ENCODE measurements at places on chromosomes 16 and 17. TPM values are rescaled to one million over a fixed set of nuclear protein-coding genes. Genes with fewer than 3 reads are reported as not detected.

DNA sequence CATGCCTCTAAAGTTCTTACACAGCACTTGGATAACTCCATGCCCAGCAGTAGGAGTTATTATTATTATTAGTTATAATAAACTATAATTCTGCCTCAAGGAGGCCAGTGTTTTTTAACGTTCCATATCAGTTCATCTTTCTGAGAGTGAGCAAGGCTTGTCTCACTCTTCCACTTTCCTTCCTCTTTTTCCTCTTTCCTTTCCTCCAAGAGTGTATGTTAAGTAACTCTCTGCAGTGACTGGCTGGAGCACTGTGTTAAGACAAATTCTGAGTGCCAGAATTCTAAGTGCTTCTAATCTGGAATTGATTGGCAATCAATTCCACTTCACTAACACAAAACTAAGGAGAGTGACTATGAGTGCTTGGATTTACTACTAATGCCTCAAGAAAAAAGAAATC, 16.4 kb downstream of the CLEC19A start:
- DNase-seq = no peak

DNA sequence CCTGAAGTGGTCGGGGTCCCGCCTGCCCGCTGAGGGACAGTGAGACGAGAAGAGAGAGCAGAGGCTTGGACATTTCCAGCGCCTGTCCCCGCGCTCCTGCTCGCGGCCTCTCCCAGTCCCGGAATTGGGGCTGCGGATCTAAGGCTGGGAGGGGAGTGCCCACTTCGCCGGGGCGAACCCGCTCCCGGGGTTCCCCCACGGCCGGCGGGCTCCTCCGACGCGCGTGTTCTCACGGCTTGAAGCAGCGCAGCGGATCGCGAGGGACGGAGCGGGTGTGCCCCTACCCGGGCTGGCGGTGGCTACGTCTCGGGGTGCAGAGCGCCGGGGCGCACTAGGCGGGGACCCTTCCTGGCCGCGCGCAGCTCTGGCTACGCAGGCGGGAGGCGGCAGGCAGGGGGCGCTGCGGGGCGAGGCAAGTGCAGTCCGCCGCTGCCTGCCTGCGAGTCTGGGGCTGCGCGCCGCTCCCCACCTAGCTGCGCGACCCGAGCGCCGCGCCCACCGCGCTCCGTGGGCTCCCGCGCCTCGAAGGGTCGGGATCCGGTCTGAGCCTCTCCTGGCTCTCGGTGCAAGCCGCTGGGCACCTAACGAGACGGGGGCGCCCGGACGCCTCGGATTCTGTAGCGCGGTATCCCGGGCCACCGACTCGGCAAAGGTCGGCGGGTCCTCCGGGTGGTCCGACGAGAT, 1.2 kb downstream of the NGFR start:
- DNase-seq = peak; percentile 73

- no peak for DNase-seq
Measured at GRCh38 chr17:77527409-77527808, 386.6 kb downstream of the SEC14L1 start.

- DNase-seq = no peak
Measured at GRCh38 chr17:48915459-48916282, 7.5 kb downstream of the UBE2Z start.

DNA sequence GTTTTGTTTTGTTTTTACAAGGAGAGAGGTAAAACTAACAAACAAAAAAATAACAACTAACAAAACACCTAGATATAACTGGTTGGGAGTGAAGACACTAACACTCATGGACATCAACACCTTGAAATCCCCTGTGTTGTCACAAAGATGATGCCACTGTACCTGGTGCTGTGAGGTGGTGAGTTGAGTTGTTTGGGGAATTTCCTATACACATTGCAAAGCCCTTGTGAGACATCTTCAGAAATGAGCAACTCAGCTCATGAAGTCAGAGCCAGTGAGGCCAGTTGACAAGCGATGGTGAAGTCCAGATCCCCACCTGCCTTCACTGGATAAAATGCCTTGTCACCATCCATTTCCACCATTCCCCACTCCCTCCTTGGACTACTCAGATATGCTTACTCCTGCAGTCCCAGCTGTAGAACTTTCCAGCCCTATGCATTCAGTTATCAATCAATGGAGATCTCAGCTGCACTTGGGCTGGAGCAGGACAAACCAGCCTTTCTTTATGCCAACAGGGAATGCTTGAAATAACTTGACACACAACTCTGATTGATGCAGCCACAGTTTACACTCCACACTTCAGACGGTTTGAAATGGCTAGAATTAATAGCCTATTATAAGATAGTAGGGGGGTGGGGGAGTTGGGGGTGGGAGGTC, 22.2 kb downstream of the ANKFN1 start:
- no peak for DNase-seq

DNA sequence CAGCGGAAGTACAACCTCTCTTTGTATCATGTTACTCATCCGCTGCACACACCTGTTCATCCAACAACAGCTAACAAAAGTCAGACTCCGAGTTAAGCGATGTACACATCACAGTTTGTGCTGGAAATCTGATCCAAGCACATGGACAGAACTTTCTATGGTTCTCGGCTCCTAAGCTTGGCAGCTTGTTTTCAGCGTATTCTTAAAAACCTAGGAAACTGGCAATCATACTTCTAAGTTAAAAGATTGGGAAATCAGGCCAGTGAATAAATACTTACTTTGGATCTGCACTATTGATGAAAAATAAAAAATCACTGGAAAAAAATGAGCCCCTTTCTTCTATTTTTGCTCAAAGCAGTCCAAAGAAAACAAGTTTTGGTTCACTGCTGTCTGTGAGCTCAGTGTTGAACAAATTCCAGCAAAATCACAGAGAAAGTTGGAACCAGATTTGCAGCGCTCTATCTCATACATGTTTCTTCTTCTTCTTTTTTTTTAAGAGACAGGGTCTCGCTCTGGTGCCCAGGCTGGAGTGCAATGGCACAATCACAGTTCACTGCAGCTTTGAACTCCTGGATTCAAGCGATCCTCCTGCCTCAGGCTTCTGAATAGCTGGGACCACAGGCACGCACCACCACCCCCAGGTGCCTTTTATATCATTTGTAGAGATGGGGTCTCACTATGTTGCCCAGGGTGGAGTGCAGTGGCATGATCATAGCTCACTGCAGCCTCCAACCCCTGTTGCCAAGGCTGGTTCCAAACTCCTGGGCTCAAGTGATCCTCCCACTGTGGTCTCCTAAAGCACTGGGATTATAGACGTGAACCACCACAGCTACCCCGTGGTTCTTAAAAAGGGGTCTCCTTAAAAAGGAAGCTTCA, 71.6 kb upstream of the CREBBP start:
- no peak for DNase-seq

DNA sequence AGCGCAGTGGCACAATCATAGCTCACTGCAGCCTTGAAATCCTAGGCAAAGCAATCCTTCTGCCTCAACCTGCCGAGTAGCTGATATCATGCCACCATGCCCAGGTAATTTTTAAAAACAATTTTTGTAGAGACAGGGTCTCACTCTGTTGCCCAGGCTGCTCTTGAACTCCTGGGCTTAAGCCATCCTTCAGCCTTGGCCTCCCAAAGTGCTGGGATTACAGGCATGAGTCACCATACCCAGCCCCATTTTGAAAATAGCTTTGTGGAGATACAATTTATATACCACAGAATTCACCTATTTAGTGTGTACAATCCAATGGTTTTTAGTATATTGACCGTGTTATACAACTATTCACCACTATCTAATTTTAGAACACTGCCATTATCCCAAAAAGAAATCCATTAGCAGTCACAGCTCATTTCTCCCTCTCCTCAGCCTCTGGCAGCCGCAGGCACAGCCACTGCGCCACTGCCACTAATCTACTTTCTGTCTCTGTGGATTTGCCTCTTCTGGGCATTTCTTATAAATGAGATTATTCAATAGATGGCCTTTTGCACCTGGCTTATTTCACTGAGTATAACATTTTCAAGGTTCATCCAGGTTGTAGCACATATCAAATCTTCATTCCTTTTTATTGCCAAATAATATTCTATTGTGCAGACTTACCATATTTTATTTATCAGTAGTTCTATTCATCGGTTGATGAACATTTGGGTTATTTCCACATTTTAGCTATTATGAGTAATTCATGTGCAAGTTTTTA, 6.5 kb downstream of the RNF157 start:
- DNase-seq = no peak

- DNase-seq = no peak
Measured at GRCh38 chr17:2971851-2972250, 91.6 kb downstream of the OR1D5 start.

GRCh38 chr17:34356194-34356593, at the start of gene CCL13:
TSS of gene CCL13 (plus strand) at chr17:34356480. CDS start at chr17:34356527, 47 bp downstream.
- no peak for DNase-seq

DNA sequence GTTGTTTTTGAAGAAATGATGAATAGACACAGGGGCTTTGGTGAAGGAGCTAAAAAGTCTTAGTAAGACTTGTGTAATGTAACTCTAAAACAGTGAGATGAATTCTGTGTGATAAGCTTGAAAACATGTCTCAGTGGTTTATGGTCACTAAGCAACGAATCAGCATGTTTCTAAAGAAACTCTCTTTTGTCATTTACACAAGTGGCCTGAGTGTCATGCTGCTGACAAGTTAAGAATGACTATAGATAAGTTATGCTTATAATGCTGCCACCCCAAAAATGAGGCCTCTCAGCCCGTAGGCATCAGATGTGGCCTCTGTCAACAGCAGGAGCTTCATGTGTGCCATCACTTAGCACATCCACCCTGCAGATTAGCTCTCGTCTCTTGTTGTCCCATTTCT, 8.7 kb downstream of the COX10 start:
- DNase-seq = peak; percentile 17

Gene PRSS21
- not detected for total RNA-seq

Gene FUS
- 151 TPM for total RNA-seq

Gene SDR42E2
- not detected for total RNA-seq

Gene CCNF
- total RNA-seq = 1.0 TPM

Gene KRT33B
- not detected for total RNA-seq

Gene KRT32
- not detected for total RNA-seq
